ACHN (cell line): ENCODE measurements at places on chromosomes 2 and 18.
A peak's percentile ranks its signal among the peaks of the same experiment; 100 is the strongest.

GRCh38 chr2:218005028-218005427 lies 2.2 kb upstream of the TNS1 start:
- DNase-seq = no peak

DNA sequence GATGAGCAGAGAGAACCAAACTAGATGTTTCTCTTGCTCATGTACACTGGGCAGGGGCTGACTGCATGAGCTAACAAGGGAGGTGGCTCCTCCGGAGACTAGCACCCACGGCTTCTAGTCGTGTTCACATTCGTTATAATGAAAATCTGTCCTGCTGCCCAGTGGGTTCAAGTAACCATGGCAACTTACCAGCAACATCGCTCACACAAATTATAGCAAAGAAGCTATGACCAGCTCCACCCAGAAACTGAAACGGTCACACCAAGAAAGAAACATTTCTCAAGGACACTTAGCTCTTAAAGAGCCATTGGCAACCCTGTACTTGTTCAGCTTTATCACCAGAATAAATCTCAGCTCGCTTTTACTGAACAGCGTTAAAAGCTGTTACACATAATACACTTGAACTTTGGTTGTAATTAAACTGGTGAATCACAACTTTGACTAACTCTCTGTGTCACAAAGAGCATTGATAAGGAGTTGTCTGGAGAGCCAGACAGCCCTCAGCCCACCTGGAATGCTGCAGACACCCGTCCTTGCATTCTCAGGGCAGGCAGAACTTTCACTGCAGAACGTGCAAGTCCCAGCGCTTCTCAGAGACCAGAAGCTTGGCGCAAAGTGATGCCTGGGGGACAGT lies 141.2 kb downstream of the PID1 start:
- no peak for DNase-seq

DNA sequence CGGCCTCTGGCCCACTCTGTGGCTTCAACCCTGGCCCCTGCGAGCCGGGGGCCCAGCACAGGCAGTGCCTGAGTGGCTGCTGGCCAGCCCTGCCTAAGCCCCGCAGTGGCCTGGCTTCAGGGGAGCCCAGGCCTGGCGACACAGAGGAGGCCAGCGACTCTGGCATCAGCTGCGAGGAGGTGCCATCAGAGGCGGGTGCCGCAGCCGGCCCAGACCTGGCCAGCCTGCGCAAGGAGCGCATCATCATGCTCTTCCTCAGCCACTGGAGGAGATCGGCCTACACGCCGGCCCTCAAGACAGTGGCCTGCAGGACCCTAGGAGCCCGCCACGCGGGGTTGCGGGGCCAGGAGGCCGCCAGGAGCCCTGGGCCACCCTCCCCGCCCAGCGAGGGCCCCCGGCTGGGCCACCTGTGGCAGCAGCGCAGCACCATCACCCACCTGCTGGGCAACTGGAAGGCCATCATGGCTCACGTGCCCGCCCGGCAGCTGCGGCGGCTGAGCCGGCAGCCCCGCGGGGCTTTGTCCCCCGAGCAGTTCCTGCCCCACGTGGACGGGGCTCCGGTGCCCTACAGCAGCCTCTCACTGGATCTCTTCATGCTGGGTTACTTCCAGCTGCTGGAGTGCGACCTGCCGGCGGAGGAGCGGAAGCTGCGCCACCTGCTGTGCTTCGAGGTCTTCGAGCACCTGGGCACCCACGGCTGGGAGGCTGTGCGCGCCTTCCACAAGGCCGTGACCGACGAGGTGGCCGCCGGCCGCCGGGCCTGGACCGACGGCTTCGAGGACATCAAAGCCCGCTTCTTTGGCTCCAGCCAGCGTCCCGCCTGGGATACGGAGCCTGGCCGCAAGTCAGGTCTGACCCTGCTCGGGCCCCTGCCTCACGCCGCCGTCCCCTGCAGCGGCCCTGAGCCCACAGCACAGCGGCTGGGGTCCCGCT lies 7.5 kb upstream of the KLHL30 start:
- DNase-seq = no peak

DNA sequence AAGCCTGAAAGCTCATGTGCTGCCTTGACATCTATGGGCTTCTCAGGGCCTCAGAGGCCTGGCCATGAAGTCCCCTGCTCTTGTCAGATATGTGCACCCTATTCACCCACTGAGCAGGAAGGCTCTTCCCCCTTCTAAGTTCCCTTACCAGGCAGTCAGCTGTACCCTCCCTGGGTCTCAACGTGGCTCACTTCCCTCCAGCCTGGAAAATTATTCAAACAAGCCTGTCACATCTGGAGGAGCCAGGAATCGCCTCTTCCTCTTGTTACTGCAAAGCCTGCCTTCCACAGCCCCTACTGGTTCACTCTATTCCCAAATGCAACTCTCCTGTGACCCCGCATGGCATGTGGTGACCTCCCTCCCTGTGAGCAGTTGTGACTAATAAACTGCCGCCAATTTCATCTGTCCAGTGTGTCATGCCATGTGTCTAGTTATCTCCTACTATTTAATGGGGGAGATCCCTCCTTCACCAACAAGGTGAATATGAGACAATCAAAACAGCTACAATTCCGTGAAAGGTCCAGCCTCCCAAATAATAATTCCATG lies 8.4 kb upstream of the SERPINB8 start:
- no peak for DNase-seq

DNA sequence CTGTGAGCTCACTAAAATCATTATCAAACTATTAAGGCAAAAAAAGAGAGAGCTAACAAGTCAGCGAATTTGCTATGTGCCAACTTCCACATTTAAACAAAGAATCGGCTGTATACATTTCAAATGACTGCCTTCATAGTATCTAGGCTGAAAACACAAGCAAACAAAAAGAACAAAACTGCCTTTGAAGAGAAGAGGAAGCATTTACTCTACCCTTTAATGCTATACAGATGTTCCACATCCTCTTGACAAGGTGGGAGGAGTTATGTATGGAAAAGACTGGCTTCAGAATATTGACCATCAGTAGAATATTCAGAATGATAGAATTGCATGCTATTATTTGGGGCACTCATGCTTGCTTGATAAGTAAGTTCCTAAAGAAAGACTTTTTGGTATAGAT lies 741.7 kb downstream of the PLCL1 start:
- no peak for DNase-seq

- DNase-seq = no peak
Observed at GRCh38 chr2:127535422-127535901, at the start of gene MYO7B. TSS of gene MYO7B (plus strand) at chr2:127535683. CDS start at chr2:127559723, 24,040 bp downstream.

GRCh38 chr2:232288489-232289030 lies 90.0 kb upstream of the ALPP start:
- DNase-seq = no peak

DNA sequence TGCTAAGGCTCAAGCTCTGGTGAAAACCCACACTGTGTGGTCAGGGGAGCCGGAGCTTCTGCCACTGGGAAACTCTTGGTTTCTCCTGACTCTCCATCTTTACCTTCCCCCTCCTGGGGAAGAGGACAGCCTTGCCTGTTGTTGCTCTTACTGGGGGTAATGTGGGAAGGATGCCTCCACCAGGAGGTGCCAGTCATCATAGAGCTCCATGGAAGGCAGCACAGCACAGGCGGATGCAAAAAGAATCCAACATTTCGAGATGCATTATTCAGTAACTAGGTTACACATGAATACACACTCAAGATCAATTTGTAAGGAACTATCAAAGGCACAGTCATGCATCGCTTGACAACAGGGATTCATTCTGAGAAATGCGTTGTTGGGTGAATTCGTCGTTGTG lies 322.6 kb downstream of the AFF3 start:
- peak; percentile 99 for DNase-seq

DNA sequence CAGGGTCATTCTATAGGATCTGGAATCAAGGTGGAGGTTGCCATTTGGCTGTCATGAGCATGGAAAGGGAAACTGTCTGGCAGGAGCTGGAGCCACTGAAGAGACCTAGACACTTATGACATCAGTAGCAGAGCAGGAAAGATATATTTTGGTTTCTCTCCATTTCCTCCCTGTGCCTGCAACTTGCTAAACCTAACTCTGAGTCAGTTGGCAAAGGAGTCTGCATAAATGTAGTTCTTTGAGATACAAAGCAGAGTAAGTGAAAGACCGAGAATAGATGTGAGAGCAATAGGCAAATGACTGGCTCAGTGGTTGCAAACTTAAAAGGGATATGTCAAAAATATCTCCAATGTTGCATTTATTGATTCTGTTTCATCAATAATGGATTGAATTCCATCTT lies 757.7 kb downstream of the KCNJ3 start:
- no peak for DNase-seq

- no peak for DNase-seq
Observed at GRCh38 chr2:239822146-239822831, 202.9 kb downstream of the NDUFA10 start.

- no peak for DNase-seq
Observed at GRCh38 chr2:30155889-30156658, 9.3 kb downstream of the YPEL5 start.

GRCh38 chr2:219871351-219871750 lies 243.9 kb downstream of the SLC4A3 start:
- no peak for DNase-seq

- no peak for DNase-seq
Observed at GRCh38 chr18:54187372-54187771, 37.1 kb downstream of the MBD2 start.

GRCh38 chr2:116211719-116212118 lies 1602.8 kb upstream of the DDX18 start:
- no peak for DNase-seq

DNA sequence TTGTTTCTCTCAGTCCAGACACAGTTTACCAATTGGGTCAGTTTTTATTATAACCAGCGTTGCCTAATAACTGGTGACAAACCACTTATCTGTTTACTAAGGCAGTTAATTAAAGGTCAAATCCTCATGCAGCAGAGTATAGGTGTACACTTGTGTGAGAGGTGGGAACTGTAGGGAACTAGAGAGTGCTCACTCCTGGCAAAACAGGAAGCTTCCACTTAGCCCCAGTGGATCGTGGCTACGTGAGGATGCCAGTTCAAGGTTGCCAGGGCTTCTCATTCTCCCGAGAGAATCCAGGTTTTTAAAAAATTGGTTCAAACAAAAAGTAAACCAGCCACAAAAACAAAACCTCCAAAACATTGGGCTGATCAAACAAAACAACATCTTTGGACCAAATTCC lies 8.1 kb downstream of the CYBRD1 start:
- no peak for DNase-seq

DNA sequence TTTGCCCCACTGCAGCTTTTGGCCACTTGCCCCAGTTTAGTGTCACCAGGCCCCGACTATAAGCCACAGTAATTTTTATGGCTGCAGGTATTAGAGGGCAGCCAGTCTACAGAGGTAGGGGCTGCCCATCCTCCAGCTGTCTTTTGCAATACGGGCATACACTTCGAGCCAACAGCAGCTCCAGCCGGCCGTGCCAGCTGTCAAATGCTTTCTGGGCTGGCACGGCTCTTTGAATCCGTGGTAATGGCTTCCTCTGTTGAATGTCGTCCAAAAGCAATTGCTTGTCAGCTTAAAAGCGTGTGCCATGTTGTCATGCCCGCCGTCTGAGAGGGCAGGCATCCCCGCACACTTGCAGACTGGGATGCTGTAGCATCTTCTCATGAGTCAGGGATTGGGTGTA lies 41.3 kb downstream of the BCL2L11 start:
- DNase-seq = no peak

DNA sequence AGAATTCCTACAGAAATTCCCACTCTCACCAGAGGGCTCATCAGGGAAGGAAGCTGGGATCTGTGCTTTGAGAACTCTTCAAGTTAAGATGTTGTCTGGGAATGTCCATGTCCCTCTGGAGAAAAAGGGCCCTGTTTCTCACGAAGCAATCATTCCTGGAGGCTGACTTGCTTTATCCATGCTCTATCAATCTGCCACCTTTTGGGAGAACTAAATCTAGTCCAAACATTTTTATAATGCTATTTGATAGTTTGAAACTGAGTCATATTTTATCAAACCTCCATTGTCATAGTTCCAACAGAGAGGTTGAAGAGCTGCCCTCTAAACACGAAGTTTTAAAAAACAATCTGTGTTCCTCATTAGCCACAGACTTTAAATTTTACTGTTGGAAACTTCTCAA lies 219.2 kb downstream of the MTX2 start:
- no peak for DNase-seq

DNA sequence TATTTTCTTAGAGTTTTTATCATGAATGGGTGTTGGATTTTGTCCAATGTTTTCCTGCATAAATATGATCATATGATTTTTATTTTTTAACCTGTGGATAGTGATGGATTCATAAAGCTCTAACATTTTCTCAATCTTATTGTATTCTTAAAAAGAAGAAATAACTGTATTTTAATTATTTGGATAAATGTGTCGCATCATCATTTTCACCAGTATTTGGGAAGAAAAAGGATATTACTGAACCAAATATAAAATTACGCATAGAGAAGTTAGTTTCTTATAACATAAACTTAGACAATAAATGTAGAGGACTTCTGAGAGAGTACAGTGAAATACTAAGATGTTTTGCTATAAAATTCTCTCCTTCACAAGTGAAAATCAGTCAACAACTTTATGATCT lies 126.0 kb upstream of the CHST9 start:
- DNase-seq = no peak

DNA sequence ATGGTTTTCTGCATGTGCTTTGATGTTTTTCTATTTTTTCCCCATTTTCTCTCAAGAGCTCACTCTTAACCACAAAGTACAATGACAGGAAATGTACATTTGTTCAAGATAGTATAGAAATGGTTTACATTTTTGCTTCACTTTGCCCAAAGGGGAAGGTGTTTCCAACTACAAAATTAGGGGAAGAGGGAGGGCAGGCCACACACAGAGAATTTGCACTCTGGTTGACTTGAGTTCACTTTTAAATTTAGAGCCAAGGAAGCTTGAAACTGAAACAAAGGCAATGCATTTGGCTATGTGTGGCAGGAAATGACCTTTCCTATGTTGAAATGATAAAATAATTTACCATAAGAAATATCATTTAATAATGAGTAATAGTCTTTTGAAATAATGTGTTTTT lies 19.1 kb upstream of the VIT start:
- no peak for DNase-seq

DNA sequence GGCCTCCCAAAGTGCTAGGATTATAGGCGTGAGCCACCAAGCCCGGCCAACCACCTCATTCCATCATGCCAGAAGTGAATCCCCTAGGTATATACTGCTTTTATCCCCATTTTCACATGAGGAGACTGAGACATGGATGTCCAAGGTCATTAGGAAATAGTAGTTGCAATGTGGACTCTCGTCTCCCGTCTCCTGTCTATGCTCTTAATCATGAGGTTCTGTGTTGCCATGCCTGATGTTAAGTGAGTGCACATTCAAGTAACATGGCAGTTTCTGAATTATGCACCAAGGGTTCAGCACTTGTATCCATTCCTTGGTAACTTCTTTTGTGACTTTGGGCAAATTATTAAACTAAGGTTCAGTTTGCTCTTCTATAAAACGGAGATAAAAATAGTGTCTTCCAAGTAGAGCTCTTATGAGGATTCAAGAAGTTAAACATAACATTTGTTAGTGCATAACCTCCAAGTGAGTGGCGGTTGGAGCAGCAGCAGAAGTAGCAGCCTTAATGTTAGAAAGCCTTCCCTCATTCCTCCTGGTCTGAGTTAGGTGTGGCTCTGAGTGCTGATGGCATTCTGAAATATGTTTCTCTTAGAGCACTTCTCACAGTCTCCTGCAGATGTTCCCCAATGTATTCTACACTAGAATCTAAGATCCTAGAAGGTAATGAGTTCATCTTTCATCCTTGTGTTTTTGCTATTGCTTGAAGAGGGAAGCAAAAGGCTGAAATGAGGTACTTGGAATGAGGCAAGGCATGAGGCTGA lies 21.9 kb downstream of the SOCS6 start:
- no peak for DNase-seq
